Stimulated activated CD8-positive, alpha-beta memory T cell treated with anti-CD3 and anti-CD28 coated beads, Interleukin-12 subunit alpha, Interleukin-12 subunit beta, amount 100 ng/mL, for 4 hours (primary cell): ENCODE measurements at places on chromosomes 4 and X.

- no peak for DNase-seq
These were observed 86.4 kb downstream of the PPA2 start for GRCh38 chr4:105387466-105387865.

- DNase-seq, result no peak
These were observed 1.2 kb upstream of the TMSB4X start for GRCh38 chrX:12973561-12974304.

- DNase-seq, result no peak
These were observed 43.7 kb upstream of the GPR78 start for GRCh38 chr4:8536467-8536866.

DNA sequence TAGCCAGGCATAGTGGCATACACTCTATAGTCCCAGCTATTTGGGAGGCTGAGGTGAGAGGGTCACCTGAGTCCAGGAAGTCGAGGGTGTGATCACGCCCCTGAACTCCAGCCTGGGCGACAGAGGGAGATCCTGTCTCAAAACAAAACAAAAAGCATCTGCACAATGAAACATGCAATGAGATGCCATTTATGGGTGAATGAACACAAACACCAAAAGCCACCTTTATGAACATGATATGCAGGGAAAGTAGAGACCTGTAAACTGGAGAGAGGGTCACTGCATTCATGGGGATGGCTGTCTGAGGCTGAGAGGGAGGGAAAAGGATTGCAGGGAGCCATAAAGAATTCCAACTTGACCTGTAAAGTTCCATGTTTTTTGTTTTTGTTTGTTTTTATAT, 70.7 kb downstream of the EVC start:
- no peak for DNase-seq

- DNase-seq, result no peak
These were observed 175.7 kb upstream of the MXRA5 start for GRCh38 chrX:3522101-3522650.

- DNase-seq, result no peak
These were observed 7.0 kb downstream of the SMIM14 start for GRCh38 chr4:39631700-39632079.

DNA sequence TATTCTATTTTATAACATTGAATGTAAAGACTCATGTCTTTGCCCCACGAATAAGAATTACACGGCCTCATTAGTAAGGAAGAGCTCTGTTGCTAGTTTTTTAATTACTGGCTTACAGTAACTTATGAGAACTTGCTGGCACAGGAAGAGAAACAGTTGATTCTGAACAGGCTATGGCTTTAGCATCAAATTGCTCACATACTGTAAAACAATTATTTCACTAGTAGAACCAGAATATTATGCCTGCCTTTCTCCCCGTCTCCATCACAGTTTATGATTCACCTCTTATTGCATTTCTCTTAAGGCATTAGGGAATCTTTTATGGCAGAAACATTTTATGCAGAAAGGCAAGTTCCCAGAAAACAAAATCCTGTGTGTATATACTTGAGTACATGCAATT, 126.1 kb downstream of the SPRY1 start:
- DNase-seq, result no peak

DNA sequence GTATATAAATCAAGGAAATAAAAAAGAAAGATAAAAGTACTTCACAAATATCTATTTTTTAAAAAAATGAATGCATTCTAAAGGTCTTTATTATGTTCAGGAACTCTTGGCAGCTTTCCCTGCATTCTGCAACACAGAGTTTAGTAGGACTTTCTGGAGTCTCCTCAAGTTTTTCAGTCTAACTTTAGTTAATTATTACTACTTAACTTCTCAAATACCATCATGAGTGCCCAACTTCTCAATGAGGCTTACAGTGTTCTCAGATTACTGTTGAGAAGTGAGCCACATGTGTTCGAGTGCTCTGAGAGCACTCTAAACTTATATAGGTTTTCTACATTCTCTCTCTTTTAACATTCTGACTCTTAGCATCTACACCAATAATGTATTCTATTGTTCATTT, 1852.9 kb upstream of the PCDH10 start:
- no peak for DNase-seq

DNA sequence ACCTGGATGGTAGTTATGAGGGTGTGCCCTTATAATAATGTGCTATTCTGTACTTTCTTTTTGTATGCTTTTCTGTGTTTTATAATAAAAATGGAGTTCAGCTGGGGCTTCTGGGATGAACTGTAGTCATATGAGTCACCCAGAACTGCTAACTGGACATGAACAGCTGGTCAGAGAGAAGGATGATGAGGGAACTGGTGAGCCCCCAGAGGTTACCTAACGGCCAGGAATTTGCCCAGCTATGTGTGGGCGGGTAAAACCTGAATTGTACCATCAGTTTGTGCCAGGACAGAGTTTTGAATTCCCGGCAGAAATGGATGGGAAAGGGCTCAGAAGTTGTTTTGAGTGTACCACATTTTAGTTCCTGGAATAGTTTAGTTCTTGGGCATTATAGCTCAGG, 138.0 kb upstream of the USP9X start:
- no peak for DNase-seq

DNA sequence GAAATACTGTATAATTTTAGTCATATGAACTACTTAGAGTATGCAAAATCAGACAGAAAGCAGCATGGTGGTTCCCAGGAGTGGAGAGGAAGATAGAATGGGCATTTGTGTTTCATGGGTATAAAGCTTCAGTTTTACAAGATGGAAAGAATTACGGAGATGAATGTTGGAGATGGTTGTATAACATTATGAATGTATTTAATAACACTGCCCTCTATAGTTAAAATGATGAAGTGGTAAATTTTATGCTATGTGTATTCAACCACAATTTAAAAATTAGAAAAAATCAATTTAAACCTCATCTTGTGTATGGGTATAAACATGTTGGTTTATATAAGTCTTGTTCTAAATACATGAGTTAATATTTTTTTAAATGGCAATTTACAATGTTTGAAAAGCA, 521.1 kb downstream of the FSTL5 start:
- no peak for DNase-seq

DNA sequence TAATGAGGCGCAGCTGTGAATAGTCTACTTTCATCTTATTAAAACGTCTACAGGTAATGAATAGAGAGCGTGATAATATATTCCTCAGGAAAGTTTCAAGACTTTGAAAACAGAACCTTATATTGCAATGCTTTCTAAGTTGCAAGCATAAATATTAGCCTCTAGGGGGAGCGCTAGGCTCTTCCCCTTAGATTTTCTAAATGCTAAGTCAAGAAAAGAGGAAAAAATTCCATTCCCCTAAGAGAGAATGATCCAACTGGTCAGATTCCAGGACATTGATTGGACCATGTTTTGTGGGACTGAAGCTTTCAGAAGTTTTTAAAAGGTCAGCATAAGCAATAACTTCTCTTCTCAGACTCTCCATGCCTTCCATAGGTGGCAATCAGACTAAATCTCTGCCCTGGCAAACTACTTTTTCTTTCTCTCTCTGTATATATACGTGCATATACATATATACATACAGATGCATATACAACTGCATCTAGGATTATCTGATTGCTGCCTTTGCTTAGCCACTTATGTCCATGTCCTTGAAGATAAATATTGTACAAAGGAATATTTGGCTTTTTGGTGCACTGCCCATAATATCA, 492.9 kb downstream of the INPP4B start:
- DNase-seq, result no peak

- no peak for DNase-seq
These were observed 56.8 kb downstream of the TRPC5 start for GRCh38 chrX:112025753-112026152.

DNA sequence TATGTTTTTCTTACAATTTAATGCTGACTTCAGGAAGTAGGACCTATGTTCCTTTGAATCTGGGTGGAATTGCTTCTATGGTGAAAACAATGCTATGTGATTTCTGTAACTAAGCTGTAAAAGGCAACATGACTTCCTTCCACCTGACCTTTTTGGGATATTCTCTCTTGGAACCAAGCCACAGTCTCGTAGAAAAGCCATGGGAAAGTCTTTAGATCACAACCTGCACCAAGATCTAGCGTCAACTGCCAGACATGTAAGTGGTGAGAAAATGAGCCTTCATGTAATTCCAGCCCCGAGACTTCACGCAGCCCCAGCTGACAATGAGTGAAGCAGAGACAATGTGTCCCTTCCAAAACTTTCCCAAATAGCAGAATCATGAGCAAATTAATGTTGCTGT, 297.0 kb upstream of the DCAF8L1 start:
- DNase-seq, result no peak

DNA sequence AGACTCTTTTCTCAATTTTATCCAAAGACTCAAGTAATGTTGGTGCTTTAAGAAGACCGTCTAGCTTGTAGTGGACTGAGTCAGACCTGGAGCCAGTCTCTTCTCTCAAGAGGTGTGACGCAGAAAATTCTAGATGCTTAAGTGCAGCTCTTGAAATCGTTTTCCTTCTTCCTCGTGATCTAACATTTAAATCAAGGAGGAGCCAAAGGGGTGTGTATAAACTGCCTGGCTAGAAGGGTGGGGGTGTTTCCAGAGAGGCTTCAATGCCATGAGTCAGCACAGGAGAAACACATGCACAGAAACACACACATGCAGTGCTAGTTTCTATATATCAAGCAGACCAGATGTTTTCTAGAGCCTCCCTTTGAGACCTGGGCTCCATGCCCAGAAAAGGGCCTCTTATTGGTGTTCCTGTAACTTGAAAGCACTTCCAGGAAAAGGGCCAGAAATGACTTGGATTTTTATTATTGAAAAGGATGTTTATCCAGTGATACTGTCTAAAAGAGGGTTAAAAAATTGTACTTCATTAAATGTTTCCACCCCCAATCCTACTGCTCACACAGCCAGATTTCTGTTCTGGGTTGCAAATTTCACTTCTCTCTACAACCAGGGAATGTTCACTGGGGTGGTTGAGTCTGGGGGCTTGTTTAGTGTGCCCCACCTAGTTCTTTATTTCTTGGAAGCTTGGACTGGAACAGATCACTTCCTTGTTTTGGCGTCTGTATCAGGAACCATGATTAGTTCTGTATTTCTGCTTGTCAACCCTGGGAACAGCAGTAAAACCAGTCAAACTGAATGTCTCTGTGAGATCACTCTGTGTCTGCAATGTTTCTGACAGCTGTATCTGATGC, at the start of gene CLIC2:
Gene CLIC2 (minus strand): TSS at position 129 of the 851 bp plus-strand sequence. CDS start 187 bp downstream, outside the sequence.
- no peak for DNase-seq

- no peak for DNase-seq
These were observed 1105.1 kb downstream of the STPG2 start for GRCh38 chr4:97038146-97038516.

DNA sequence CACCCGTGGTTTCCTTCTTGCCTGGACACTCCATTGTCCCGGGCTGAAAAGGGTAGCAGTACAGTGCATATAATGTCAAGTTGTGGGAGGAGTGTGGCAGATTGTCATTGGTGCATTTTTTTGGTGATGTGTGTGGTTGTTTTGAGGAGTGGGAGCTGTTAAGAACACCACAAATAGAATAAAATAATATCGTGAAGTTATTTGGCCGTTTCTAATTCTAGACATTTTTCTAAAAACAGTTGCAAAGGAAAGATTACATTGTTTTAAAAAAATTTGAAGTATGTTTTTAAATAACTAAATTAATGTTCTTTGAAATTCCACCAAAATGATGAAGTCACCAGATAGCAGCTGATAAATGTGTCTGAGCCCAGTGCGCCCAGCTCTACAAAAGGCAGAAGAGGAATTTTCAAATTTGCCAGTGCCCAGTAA, 1.3 kb downstream of the PKD2 start:
- DNase-seq, result no peak

DNA sequence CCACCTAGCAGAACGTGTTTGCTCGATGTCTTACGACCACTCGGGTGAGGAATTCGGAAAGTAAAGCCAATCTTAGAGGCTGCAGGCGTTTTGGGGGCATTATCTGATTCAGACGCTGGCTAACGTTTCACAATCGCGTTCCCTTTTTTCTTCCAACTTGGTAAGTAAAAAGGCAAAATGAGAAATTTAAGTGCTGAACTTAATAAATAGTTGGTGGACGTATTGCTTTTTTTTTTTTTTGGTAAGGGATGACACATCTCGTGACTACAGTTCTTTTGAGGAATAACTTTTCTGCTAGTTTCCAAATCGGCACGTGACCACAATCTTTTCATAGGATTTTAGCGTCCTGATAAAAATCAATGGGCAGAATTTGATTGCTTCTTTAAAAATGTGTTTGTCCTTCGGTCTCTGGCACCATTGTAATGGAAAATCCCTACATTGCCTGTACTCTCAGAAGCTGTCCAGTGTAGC, 848 bp downstream of the RAB9A start:
- no peak for DNase-seq

DNA sequence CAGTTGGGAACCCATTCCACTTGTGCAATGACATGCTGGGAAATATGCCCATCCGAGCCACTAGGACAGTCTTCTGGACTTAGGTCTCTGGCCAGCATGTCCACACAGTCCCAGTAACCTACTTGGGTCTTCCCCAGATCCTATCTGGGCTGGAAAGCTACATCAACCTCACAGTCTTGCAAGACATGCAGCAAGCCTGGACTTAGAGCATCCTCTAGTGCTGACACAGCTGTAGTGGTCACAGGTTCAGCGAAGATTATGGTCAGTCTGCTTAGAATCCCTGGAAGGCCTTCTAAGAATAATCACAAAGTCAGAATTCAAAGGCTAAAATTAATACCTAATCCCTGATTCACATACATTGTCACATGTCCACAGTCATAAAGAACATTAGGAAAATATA, 842.7 kb downstream of the STPG2 start:
- DNase-seq, result no peak

DNA sequence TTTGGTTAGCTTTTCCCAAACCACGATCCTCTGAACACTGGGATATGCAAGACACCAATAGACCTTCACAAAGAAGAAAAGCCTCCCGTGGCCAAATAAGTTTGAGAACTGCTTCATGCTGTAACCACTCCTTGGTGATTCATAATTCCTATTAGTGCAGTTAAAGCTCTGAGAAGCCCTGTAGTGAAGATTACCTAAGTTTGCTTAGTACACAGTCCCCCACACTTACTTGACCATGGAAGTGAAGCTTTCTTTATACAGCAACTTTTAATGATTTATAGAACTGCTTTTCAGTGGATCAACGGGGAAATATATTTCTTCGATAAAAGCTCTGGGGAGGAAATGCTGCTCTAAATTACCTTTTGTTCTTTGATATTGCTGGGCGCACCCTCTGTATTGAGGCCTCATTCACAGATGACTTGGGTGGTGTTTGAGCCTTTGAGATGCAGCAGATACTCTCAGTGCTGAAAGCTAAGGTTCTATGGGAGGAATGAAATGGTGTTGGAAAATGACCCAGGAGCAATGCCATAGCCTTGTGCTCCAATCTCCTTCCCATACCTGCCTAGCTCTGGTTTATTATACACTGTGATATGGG, 67.4 kb downstream of the CBLL2 start:
- DNase-seq, result no peak

GRCh38 chr4:17934286-17934685, 87.3 kb downstream of the LCORL start:
- DNase-seq, result no peak

- no peak for DNase-seq
These were observed 221.1 kb downstream of the PTTG2 start for GRCh38 chr4:38181286-38181685.

DNA sequence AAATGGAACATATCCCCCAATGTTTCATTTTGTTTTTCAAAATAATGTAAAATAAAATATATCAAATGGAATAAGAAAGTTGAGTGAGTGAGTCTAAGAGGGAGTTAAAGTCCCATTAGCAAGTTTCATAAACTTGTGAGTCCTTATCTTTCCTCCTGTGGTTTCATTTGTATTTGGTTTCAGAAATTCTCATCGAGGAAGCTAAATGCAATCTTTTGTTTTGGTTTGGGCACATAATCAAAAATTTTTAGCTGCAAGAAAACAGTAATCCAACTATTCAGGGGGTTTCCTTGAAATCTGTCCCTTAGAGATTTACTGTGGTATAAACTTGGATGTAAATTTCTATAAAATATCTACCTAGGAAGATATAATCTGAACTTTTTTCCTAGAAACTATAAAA, 124.2 kb downstream of the CAMK2D start:
- DNase-seq, result no peak
